Activated gamma-delta T cell treated with Interleukin-2 at 50 U/mL for 16 hours (primary cell): ENCODE measurements at places on chromosomes 3 and 15.

- DNase-seq: no peak
These were observed 185.2 kb downstream of the ANXA2 start for GRCh38 chr15:60212536-60212935.

DNA sequence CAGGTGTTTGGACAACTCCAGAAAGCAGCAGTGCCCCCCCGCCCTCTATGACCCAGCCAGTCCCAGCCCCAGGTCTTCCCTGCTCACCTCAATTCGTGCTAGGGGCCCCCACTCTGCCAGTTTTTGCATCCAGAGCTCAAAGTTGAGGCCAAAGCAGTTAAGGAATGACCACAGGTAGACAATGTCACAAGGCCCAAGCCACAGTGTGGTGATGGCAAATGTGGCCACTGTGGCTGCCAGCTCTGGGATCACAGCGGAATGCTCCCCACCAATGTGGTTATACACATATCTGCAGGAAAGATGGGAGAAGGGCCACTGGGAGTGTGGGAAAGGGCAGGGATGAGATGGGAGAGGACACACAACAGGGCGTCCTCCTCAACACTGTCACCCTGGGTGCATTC lies 8.2 kb downstream of the KLHL40 start:
- no peak for DNase-seq

DNA sequence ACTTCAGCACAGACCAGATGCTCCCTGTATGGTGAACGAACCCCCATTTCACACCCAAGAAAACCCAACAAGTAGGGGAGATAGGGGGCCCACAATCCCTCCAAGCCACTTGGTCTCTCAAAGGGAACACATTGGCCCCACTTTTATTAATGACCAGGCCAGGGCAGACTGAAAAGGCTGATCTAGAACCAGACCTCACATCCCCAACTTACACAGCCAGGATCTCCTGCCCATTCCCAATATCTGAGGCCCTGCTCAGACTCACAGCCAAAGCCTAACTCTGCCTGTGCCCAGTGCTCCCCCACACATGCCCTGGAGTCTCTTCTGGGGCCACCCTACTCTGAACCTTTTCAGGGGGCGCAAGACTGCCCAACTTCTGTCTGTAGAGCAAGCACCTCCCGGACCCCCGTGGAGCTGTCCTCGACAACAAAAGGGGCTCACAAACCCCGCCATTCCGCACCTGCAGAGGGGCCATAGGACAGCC lies 1.8 kb downstream of the PLXNB1 start:
- DNase-seq: no peak

DNA sequence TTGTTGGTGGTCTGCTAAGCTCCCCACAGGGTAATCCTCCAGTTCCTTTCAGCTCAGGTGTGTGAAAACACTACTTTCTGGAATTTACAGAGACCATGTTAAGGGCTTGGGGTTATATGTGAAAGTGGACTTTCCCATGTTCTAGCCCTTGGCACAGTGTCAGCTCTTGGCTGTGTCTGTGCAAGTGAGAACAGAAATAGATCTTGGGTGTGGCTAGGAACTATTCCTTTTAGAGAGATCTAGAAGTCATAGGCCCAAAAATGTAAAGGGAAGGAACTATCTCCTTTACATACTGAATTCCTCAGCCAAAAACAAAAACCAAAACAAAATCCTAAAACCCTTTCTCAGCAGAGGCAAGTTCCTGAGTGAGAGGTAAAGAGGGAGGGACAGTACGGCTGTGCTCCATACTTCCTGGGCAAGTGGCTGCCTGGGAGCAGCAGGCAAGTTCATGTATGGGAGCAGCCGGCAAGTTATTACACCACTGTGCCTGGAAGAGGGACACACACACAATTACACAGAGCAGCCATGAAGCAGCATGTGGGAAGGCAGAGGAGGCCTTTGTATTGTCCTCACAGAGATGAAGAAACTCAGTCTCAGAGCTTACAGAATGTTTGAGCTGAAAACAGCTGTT lies 19.9 kb upstream of the C3orf62 start:
- DNase-seq: no peak

DNA sequence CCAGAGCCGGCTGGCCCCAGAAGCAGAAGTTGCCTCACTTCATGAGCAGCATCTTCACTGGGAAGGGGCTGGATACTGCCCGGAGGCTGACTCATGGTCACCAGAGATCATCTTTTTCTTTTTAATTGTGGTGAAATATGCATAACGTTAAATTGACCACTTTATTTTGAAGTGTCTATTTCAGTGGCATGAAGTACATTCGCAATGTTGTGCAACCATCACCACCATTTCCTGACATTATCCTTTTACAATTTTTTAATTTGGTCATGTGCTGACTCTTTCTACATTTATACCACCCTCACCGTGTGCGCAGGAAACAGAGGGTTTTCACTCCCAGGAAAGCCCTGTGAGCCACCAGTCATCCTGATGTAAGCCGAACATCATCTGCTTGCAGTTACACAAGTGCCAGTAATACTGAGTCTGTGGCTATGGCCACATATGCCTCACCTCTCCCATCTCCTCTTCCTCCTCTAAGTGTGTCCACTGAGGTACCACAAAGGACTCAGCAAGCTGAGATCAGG lies 51.6 kb upstream of the ABHD17C start:
- no peak for DNase-seq

DNA sequence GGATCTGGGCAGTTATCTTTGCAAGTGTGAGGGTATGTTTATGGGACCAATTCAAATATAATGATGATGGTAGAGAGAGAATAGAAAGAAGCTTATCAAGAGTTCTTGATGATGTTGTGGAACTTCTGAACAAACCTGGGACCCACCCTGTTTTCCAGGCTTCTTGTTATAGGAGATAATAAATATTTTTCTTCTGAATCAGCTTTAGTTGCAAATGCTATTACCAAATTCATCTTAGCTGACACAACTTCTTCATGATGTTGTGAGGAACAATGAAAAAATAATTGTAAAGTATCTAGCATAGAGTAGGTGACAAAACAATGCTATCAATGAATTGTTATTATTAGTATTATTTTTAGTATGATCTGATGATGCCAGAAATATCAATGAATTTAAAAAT lies 43.5 kb upstream of the PTX3 start:
- no peak for DNase-seq
